ENCODE measurements at places on chromosomes 4 and X. TPM values are rescaled to one million over a fixed set of nuclear protein-coding genes. Genes with fewer than 3 reads are reported as not detected.

The NELFA gene
- total RNA-seq = 30.1 TPM

DNA sequence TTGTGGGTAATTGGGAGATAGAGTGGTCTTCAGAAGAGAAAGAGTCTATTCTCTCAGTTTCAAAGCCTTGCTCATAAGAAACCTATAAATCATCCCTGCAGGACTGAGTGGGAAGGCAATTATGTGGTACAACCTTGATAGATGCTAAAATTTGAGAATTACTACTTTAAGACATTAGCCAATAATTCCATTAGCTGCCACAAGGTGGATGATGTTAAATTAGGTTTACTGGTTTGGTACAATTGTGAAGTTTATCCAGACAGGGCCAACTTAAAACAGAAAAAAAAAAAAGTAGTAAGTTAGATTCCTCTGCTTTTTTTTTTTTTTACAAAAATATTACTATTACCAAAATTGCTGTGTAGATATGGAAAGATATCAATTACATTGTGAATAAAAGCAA, 73.2 kb upstream of the AMOT start:
- no peak overlapping the region for H3K27ac ChIP-seq
- DNase-seq = peak; percentile 1
- H3K27me3 ChIP-seq = peaks cover 25% of the 10 kb centered on the region
- no peaks in the 10 kb centered on the region for H3K36me3 ChIP-seq

DNA sequence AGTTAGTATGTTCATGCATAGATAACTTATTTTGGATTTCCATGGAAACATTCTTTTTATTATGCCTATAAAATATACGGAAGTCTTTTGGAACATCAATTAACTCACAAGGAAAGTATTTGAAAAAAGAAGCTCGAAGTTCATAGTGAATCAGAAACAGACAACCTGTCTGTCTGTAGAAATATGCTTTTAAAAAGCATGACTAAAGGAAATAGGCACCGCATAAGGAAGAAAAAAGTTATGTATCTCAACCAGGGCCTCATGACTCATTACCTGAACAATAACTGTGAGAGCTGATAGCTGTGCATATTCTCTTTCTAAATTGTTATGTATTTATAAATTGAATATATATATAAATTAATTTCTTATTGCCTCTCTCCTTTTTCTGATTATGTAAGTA, 324.1 kb downstream of the TLL1 start:
- H3K27me3 ChIP-seq = no peaks in the 10 kb centered on the region
- no peak overlapping the region for H3K4me3 ChIP-seq
- H3K27ac ChIP-seq = no peak overlapping the region
- H3K36me3 ChIP-seq = no peaks in the 10 kb centered on the region

- no peak overlapping the region for H3K4me3 ChIP-seq
- no peaks in the 10 kb centered on the region for H3K36me3 ChIP-seq
- H3K4me1 ChIP-seq = peaks cover 12% of the 10 kb centered on the region
- H3K27ac ChIP-seq = no peak overlapping the region
- no peaks in the 10 kb centered on the region for H3K27me3 ChIP-seq
- DNase-seq = peak; percentile 37
Measured at GRCh38 chr4:107210450-107211239, 174.5 kb upstream of the DKK2 start.

GRCh38 chrX:133534172-133534571, 118.9 kb upstream of the GPC4 start:
- H3K36me3 ChIP-seq = no peaks in the 10 kb centered on the region
- H3K27me3 ChIP-seq = peaks cover 50% of the 10 kb centered on the region
- DNase-seq = no peak
- H3K4me1 ChIP-seq = no peaks in the 10 kb centered on the region
- no peak overlapping the region for H3K4me3 ChIP-seq

GRCh38 chrX:129980001-129980401, 2.4 kb upstream of the BCORL1 start:
- DNase-seq = no peak
- no peaks in the 10 kb centered on the region for H3K36me3 ChIP-seq
- peaks cover 4% of the 10 kb centered on the region for H3K4me1 ChIP-seq
- peaks cover 4% of the 10 kb centered on the region for H3K27me3 ChIP-seq
- no peak overlapping the region for H3K4me3 ChIP-seq

The TRIM61 gene
- total RNA-seq = 0.26 TPM

Data from MCF 10A (cell line).